ENCODE measurements at places on chromosomes 6 and 20.

DNA sequence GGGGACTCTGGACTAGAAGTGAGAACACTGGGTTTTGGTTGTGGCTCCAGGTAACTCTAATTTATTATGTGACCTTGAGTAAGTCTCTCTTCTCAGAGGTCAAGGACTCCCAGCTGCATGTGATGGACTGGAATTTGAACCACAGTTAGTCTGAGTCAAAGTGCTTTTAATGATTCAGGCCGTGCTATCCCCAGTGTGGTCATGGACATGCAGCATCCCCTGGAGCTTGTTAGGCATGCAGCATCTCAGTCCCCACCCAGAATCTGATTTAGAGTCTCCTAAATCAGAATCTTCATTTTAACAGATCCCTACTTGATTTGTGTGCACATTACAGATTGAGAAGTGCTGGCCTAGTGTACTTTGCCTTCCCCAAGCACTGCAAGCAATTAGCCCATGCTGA lies 74.2 kb downstream of the TOX2 start:
- no peak for DNase-seq

DNA sequence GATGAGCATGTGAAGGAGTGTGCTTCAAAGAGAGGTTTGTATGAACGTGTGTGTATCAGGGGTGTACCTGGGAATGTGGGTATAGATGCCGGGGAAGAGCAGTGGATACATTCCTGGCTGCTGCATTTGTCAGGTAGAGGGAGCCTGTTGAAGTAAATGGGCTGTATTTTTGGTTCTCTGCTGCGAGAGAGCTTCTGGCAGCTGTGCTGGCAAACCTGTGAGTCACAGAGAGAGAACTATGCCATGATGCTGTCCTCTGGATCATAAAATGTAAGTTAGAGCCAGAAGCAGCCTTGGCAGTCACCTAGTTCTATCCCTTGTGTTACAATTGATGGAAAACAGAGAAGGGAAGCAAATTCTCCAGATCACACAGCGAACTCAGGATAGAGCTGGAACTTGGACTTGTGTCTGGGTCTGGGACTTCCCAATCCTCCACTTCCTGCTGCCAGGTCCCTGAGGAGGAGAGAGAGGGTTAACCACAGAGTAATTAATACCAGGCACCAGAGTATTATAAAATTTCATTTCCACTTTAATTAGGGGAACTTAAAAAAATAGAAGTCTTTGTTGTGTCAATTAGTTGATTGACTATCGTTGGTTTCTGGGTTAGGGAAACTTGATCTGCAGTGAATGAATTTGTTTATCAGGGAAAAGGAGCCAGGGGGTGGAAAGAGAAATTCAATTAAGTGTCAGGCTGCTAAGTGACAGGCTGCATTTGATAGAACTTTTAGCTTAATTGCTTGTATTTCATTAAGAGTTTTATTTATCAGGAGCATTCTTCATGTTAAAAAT lies 41.1 kb upstream of the GTSF1L start:
- DNase-seq = no peak

DNA sequence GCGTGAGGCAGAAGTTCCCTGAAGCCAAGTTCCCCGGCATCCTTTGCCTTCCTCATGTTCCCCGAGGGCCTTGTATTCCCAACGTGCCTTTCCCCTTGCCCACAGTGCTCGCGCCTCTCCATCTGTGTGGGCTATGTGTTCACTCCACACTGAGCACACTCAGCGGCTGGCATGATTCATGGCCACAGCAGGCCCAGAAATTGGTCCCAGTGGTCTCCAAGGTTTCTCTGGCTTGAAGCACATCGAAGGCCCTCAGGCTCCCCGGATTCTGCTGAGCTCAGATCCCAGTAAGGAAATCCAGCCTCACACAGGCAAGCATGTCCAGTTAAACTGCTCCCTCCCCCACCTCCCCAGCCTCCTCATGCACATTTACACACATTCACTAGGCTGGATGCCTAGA lies 123.6 kb downstream of the ISM1 start:
- no peak for DNase-seq

DNA sequence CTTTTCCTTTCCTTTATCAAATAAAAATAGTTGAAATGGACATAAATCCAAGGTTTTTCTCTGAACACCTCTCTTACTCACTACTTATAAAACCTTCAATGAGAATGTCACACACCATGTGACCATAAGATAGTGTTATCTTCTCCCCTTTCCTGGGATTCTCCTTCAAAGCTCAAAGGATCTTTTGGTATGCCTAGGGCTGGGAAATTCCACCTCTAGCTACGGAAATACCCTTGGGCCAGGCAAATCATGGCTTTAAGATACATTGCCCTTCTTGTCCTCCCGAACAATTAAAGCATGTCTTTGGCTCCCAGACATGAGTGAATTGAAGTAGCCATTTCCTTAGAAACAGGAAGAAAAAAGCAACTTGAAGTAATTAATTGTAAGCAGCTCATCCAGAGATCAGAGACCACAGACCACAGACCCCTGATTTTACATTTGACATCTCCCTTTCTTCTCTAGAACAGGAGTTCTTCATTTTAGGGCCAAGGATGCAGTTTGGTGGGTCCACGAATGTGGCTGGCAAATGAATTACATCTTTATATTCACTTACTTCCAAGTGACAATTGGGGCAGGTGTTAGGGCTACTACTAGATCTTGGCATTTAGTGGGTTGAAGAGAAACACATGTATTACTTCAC lies 4.1 kb downstream of the PLCB4 start:
- DNase-seq = no peak

GRCh38 chr6:165749163-165749562 lies 86.1 kb upstream of the PDE10A start:
- DNase-seq = no peak

GRCh38 chr6:68634726-68635411 lies at the start of gene ADGRB3:
Gene ADGRB3 (plus strand): TSS chr6:68635282. CDS start chr6:68638676, 3,394 bp downstream.
- no peak for DNase-seq

GRCh38 chr6:136726837-136727557 lies 65.3 kb downstream of the MAP3K5 start:
- no peak for DNase-seq

DNA sequence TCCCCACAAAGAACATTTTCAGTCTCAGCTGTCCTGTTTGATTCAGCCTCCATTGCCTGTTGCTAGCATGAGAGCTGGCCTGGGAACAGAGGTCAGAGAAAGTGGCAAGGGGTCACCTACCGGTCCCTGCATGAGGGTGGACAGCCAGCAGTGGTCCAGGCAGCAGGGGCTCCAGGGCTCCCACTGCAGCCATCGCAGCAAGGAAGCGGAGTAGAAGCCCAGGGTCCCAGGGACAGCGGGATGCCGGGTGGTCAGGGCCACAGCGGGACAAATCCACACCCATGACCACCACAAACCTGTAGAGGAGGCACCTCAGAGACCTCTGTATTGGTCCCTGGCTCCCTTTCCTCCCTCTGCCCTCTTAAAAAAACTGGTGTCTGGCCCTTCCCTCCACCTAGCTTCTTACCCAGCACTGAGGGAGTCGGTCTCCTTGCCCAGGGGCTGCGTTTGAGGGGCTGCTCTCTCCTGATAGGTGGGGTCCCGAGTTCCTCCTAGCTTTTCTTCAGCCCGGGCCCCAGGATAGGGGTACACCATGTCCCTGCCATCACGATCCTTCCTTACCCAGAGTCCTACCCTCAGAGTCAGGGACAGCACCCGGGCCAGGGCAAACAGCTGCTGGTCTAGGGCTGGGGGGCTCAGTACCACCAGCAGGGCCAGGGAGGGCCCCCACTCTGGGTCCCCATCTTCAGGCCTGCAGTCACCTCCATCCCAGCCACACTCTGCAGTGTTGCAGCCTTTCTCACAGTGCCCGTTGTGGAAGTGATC lies 8.4 kb upstream of the GPSM3 start:
- no peak for DNase-seq

DNA sequence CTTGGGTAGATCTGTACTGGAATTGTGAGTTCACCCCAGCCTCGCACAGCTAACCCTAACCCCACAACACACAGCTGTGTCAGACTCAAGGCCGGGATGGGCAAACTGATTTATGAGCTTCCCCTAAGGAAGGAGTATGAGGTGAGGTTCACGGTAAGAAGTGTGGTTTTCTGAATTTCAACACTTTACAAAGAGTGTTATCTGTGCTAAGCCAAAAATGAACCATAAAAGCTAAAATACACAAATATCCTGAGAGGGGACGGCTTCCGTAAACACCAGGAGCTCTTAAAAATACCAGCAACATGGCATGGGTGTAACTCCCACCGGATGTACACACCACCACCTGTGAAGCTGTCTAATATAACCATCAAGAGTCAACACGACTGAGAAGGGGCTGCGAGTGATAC lies 101.2 kb downstream of the ATP9A start:
- no peak for DNase-seq

GRCh38 chr6:48765352-48765961 lies 654.5 kb upstream of the PTCHD4 start:
- no peak for DNase-seq

- peak; percentile 36 for DNase-seq
These were observed 19.3 kb downstream of the TOP1 start for GRCh38 chr20:41047975-41048305.

- DNase-seq = no peak
These were observed 187.9 kb downstream of the TTLL2 start for GRCh38 chr6:167512696-167513375.

GRCh38 chr6:105428342-105428957 lies 25.6 kb upstream of the PREP start:
- DNase-seq = no peak

DNA sequence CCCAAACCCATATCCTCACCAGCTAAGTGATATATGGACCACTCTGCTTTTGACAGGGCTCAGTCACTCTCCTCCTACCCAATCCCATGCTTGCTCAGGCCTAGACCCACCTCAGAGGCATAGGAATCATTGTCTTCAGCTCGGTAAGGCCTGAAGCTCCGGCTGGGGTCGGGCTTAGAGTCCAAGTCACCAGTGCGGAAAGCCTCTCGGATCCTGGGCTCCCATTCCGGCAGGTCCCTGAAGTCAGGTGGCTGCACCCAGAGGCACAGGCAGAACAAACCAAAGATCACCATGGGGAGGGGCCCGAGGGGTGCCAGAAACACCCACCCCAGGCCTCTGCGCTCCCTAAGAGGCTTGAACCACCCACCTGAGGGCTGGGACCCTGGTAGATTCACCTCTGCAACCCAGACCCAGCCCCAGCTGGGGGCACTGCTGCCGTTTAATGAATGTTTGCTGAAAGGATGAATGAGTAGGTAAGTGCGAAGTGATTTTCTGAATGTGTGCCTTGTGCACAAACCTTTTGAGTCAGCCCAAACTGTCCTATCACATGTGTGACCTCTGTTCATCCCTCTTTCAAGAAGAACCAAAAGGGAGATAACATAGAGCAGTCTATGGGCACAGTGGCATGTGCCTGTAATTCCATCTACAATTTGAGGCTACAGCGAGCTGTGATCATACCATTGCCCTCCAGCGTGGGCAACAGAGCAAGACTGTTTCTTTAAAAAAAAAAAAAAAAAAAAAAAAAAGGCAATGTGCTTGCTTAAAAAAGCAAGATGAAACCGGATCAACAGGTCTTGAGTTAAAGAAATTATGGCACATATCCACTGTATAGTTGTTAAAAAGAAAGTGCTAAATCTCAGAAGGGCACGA lies 39.3 kb upstream of the DSN1 start:
- no peak for DNase-seq

DNA sequence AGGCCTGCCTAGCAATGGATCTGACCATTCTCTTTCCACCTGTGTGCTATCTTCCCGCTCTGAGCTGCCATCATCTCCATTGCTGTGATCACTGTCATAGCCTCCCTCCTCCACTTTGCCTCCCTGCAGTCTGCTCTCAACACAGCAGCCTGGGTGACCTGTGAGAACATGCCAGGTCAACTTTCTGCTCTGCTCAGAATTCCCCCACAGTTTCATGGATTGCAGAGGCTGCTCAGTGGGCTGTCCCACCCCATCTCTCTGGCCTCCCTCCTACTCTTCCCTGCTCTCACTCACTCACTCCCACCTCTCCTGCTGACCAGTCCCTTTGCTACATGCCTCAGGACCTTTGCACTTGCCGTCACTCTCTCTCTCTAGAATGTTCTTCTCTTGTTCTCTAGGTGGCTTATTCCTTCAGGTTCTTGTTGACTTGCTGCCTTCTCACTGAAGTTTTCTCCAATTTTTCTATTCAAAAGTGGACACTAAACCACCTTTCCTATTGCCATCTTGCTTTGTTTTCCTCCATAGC lies 159.9 kb downstream of the CD83 start:
- DNase-seq = no peak

- no peak for DNase-seq
These were observed 355.1 kb downstream of the HAO1 start for GRCh38 chr20:7585126-7585679.

DNA sequence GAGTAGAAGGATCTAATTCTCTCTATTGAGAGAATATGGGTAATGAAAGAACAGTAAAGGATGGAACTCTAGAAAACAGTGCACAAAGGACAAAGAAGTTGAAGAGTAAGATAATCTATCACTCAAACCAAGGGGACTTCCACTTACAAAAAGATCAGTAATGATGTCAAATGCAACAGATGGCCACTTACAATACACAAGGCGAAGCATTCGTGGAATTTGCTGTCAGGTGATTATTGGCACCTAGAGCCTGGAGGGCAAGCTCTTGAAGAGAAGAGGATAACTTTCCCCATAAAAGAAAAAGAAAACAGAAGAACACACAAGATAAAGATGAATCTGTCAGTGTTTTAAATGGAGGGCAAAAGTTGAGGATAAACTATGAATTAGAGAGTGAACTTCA lies 256.0 kb upstream of the TCF21 start:
- DNase-seq = no peak

DNA sequence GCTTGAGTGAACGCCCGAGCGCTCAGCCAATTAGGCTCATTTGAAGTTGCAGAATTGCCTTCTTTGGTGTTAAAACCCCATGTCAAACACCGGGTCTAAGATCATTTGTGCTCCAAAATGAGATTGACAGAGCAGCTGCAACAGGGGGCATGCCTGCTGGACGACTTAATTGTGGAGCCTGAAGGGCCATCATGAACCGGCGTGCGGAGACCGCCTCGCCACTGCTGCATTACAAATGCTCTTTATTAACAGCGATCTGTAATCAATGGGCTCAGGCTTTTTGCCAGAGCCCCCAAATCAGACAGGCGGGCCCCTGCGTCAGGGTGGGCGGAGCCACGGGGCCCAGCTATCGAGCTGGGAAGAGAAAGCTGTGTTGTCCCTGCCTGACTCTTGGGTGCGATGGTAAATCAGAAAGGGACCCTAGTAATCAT lies 183.2 kb downstream of the SIM1 start:
- DNase-seq = no peak

DNA sequence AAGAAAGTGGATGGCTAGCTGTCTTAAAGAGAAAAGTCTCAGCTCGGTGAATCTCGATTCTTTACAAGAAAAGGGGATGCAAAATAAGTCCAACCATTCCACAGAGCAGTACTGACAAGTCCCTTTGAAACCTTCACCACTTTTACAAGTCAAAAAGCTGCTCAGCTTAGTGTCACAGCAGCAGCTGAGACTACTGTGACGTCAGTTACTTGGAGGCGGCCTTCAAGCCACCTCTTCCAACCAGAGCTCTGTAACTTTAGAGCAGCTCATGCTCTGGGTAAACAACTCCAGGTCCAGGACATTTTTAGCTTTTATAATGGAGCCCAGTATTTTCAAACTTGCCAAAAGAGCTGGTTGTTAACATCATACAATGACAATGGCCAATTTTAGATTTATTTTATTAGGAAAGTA lies at the start of gene KIAA0408:
Gene KIAA0408, minus strand, starts transcription at position 159 of the 411 bp plus-strand sequence. CDS start 5,408 bp downstream, outside the sequence.
- no peak for DNase-seq

- no peak for DNase-seq
These were observed 33.6 kb downstream of the TRAM2 start for GRCh38 chr6:52543262-52543661.
